Tibial artery (tissue), 4 donors: ENCODE measurements at places on chromosomes 13 and 19.

- DNase-seq, result no peak
Measured at GRCh38 chr13:43003010-43003409, 11.0 kb upstream of the EPSTI1 start.

DNA sequence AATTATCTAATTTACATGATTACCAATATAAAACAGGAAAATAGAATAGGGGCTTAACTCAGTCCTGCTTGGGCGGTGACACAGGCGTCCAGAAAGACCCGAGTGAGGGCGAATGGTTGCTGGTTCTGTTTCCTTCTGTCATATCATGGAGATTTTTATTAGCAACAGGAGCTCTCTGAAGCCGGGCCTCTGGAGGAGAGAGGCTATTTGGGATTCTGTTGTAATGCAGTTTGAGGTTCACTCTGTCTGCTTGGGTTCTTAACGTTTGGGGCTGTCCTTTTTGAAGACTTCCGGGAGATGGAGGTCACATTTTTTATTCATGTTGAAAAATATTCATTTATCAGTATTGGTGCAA, 115.7 kb upstream of the ZNF536 start:
- DNase-seq, result no peak

DNA sequence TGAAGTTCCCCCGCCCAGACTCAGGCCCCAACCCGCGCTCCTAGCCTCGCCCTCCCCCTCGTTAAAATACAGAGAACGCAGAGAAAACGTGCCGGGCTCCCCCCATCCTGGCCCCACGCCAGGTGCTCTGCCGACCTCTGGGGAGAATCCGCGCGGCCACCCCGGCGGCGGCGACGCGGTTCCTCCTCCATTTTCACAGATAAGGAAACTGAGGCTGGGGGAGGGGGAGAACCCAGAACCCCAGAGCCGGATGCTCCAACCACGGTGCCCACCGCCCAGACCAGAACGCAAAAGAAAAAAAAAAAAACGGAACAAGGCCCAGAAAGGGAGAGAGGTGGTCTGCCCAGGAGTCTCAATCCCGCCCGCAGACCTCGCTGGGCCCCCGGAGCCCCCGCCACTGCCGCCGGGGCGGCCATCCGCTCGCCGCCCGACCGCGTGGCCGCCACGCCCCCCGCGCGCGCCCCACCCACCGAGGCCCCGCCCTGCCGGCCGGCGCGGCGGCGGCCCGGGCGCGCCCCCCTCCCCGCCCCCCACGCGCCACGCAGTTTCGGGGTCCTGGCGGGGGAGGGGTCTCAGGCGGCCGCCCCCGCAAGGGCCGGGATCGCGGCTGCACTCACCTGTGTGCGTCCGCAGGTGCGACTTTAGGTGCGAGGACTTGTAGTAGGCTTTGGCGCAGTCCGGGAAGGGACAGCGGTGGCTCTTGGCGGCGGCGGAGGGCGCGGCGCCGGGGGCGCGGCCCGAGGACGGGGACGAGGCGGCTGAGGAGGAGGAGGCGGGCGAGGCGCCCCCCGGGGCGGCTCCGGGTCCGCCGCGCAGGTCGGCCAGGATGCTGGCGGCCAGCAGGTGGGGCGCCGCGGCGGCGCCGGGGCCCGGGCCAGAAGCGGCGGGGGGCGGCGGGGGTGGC, 703 bp downstream of the KLF16 start:
- no peak for DNase-seq

DNA sequence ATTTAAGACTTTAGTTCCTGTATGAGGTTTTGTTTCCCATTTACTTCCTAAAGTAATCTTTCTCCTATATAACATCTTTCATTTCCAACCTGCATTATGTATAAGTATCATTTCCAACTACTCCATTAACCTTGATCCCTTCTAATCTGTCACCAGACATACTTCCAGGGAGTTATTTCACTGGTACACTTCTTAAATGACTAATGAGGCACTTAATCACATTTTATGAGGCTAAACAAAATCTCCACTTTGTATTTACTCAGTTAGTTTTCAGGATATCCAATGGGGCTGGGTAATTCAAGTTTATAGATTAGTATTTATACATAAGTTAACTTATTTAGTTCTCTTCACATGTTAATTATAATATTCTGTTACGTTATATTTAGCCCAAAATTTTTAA, 634.7 kb downstream of the PCDH17 start:
- DNase-seq, result no peak

GRCh38 chr13:106561551-106562170, 6.3 kb downstream of the ARGLU1 start:
- no peak for DNase-seq

- DNase-seq, result no peak
Measured at GRCh38 chr19:15576526-15577156, 38.4 kb upstream of the CYP4F8 start.

DNA sequence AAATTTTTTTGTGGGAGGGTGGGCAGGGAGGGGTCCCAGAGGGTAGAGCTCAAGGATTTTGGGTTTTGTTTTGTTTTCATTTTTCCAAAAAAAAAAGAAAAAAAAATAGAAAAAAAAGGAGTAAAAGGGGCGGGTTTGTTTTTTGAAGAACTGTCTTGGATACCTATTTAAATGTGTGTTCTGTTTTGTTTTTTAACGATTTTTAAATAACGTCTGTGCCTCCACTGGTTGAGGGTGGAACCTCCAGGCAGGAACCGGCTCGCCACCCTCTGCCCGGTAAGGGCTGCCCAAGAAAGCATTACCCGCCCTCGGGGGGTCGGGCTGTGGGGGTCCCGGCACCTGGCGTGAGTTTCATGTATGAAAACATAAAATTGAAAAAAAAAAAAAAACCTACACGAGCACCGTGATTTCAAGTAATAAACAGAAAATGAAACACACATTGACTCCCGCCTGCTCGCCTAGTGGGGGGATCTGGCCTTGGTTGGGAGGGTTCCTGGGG, 10.4 kb downstream of the MIDN start:
- no peak for DNase-seq

DNA sequence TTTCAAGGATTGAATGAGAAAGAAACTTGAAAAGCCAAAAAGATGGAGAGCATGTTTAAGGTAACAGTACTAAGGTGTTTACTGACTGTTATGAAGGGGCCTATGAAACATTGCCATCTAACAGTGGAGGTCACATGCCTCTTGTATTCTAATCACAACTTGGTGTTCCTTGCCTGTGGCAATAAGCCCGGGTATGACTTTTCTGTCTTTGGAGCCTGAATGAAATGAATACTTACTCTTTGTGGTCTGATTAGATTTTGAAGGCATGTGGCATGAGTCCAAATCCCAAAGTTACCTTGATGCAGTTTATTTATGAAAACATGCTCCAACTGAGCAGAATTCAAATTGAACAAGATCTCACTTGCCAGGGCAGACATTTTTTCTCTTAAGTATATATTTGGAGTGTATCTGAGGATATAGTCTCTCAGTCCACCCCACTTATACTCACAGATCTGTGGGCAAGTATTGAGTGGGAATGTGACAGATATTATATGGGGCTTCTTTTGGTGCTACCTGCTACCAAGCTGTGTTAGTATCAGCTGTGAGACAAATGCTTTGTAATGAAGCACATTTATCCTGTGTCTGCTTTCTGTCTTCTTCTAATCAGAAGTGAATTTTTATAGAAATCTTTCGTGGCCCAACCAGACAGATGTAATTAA, 67.5 kb downstream of the B3GLCT start:
- DNase-seq, result no peak

DNA sequence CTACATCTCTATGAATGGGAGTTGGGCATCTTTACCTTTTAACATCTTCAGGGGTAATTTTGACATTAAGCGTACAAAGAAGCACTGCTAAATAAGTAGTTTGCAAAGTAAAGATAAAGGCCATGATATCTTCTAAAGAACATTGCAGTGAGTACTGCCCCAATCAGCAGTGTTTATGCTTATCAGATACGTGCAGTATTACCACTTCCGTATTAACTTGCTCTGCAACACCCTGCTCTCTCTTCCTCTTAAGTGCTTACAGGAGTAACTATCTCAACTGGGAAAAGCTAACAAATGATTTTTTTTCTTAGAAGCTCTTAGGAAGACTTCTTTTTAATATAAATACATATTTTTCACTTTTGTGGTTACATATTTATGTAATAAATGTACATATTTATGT, 793.7 kb upstream of the SLC10A2 start:
- no peak for DNase-seq

DNA sequence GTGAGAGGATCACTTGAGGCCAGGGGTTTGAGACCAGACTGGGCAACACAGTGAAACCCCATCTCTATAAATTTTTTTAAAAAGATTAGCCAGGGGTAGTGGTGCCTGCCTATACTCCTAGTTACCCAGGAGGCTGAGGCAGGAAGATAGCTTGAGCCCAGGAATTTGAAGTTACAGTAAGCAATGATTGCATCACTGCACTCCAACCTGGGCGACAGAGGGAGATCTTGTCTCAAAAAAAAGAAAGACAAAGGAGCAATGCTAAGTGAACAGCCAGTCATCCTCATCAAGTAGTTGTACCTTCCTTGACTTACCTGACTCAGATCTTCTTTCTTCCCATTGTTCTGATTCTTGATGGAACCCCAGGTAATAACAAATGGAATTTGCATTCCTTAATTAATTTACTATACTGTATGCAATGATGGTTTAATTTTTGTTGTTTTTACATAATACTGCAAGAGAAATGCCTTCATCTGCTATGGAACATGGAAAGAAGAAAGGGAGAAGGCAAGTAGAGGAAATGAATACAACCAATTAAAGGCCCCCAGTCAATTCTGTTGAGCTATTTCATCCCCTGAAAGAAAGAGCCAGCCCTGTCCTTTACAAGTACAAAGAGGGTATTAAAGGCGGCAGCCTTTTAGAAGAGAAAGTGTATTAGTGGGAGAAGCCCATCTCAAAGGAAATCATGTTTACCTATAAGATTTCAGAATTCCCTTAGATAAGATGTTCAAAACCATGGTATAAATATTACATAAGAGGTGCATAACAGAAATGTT, 316.7 kb downstream of the DIAPH3 start:
- DNase-seq, result no peak

DNA sequence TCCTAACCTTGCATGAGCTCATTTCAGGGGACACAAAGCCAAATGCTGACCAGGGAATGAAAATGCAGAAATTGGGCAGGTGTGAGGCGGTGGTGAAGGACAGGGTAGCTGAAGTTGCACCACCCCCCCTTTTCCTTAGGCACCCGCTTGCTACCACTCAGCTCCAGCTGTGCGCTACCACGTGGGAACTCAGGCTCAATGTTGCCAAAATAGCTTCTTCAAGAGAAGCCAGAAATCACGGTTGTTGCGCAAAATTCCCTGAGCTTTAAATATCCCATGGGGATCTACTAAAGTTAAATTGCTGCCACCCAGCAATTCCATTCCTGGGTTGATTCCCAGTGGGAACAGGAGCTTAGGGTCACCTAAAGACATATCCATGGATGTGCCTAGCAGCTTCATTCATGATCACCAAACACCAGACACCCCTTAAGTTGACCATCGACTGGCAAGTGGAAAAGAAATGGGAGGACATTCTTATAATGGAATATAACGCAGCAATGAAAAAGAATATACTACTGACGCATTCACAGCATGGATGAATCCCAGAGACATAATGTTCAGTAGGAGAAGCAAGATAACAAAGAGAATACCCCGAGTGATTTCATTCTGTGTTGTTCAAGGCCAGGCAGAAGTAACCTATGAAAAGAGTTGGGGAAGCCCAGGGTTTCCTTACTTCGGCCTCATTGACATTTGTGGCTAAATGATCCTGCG, 12.8 kb upstream of the ADGRL1 start:
- DNase-seq, result no peak

- DNase-seq, result no peak
Measured at GRCh38 chr13:98717256-98717655, 35.2 kb downstream of the SLC15A1 start.

- no peak for DNase-seq
Measured at GRCh38 chr13:47216176-47216822, 319.4 kb upstream of the HTR2A start.

DNA sequence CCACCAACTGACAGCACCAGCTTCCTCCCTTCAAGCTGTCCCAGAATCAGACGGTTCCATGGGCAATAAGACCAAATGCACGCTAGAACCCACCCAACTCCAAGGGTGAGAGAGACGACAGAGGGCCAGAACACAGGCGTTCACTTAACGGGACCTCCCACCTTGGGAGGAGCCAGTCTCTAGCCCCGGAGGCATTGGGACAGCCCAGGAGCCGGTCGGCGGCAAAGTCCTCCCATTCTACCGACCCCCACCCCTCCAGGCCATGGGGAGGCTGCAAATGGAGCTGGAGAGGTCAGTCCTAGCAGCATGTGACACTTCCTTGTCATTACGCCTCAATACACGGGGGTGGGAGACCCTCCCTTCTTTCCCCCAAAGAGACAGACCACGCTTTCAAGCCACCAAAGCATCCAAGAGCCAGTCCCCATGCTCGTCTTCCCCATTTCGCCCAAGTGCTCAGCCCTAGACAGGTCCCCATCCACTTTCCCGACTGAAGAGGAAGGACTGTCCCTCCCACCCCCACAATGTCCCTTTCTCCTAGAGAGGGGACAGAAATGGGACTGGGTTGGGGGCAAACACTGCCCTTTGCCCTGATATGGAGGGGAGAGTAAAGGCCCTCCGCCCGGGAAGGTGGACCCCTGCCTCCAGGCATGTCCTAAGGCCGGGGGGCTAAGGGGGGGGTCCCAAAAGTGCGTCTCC, 964 bp downstream of the KHSRP start:
- no peak for DNase-seq

GRCh38 chr19:46606681-46607447, 5.7 kb downstream of the CALM3 start:
- DNase-seq, result no peak

DNA sequence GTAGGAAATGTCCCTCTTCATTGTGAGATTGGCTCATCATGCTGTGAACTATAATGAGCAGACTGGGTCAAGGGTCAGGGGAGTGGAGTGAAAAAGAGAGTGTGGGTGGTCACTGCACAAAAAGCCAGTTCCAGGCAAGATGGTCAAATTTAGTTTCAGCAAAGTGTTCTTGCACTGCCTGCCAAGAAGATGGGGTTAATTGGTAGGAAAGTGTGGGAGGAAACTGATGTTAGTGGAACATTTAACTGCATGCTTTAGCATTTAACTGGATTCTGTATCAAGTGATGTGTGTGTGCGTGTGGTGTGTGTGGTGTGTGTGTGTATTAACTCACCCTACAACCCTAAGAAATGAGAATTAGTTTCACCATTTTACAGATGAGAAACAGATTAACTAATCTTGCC, 131.6 kb downstream of the COG6 start:
- no peak for DNase-seq

DNA sequence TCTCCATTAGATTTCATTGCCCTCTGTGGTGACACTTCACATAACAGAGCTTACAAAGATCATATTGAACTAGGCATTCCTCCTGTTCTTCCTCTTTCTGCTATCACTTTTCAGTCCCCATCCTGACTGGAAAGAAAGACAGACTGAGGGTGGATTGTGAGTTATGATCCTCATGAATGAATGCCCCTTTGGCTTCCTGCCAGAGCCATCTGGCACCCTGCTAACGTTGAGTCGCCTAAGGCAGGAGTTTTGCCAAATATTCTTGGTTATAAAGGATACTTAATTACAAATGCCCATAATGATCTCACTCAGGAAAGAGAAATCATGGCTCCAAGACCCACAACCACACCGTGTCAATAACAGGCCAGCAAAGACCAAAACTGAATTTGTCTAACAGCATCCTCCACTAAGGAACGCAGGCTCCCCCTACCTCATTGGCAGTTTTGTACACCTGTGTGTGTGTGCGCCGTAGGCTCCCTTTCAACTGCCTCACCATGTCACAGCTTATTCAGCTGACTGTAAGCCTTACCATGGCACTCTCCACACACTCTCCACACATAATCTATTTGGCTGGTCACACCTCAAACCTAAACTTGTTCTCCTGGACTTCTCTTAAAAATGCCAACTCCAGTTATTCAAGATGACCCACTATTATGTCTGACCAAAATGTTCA, 15.5 kb downstream of the ZNF211 start:
- no peak for DNase-seq

- DNase-seq, result no peak
Measured at GRCh38 chr19:34310494-34310981, 54.5 kb upstream of the GPI start.
